ENCODE measurements at places on chromosomes 6 and 20.
A peak's percentile ranks its signal among the peaks of the same experiment; 100 is the strongest.

GRCh38 chr6:135686784-135687301 is 164.7 kb upstream of the PDE7B start:
- DNase-seq = peak; percentile 62

DNA sequence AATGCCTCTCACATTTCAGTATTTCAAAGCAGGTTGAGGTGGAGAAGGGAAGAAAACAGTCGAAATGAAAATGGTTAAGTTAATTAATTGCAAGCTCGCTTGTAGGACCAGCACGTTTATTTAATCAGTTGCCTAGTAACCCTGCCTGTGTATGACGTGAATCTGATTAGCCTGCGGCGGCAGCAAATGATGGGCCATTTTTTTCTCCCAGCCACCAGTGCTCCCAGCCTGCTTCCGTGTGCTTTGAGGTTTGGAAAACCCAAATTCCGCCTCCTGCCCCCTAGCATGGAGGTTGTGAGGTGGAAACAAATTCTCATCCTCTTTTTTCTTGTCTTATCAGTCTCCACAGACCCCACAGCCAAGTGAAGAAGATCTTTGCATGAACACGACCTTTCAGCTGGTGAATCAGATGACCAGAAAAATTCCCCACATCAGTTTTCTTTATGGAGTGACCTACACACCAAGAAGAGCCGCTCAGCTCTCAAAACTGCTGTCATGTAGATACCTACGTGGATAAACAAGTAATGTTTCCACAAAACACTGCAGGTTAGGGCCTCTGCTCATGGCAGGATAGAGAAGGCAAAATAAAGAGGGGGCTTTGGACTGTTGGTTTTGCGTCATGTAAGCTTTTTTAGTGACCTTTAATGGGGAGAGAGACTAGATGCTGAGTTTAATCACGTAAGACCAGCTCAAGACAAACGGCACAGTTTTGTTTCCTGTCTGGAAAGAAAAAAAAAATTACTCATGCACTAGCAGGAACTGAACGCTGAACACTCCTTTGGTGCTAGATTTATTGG is 572.9 kb upstream of the NOX3 start:
- no peak for DNase-seq

DNA sequence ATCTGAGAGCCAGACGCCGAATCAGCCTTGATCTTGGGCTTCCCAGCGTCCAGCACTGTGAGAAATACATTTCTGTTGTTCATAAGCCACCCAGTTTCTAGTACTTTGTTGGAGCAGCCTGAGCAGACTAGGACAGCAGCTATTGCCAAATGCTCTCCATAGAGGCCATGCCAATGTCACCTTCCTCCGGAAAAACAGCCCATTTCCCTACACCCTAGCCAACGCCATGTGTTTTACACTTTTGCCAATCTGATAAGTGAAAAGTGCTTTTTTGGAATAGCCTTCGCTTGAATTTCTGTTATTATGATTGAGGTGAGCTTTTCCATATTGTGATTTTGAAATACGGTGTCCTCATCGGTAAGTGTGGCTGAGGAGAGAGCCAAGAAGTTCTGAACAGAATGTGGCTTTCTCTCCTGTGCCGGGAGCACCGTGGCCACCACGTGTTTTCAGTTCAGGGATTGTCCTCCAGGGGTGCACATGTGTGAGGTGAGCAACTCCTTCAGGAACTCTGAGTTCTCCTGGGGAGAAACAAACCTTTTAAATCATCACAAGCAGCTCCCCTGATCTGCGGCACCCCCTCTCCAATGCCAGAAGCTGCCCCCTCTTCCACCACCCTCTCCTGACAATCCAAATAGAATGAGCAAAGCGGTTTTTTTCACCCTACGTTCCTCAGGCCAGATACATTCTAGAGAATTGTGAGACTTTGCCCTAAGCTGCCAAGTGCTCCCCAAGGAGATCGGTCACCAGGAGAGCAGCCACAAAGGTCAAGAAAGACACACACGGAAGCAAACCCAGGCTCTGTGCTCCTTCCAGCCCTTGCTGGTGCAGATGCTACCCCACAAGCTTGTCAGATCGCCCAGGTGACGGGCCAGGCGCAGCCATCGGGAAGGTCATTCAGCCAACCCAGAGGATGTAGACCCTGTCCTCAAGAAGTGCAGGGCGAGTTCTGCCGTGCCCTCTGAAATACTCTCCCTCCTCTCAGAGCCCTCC is 36.0 kb downstream of the TAF8 start:
- DNase-seq = peak; percentile 27

DNA sequence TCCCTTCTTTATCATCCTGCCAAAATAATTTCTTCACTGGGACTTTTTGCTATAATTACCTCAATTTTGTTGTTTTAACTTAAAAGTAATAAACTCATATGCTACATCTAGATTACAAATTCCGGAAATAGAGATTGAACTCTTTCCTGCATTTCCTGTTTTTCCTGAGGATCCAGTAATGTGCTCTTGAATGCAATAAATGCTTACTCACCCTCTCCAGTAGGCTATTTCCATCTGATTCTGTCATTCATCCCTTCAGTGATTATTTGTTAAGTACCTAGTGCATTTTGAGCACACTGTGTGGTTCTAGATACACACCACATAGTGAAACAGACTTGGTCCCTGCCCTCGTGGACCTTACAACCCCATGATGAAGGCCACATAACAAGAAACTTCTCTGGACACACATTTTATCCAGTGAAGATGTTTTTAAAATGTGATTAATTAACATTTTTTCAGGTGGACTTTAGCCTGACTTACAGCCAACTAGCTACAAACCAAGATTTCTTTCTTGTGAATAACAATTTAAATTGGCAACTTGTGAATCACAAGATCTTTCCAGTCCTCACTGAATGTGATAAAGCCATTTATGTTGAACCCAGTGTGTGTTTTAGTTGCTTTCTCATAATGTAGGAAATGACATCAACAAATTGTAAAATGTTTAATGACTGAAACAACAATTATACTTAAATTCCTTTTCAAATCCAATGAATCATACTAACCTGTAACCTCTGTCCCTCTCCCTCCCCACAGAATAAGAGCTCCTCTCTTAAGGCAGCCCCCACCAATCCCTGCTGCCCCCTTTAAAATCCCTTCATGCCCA is 272.3 kb downstream of the KHDC1L start:
- no peak for DNase-seq

Data from choroid plexus epithelial cell (primary cell).